ENCODE measurements at places on chromosomes 1 and 21. TPM values are rescaled to one million over a fixed set of nuclear protein-coding genes. Genes with fewer than 3 reads are reported as not detected.

The CNKSR1 gene
- total RNA-seq: 0.52 TPM

- DNase-seq: no peak
Observed at GRCh38 chr21:41350436-41351155, 11.2 kb upstream of the MX2 start.

- DNase-seq: no peak
Observed at GRCh38 chr1:57470036-57470435, 46.2 kb upstream of the DAB1 start.

GRCh38 chr1:204384636-204385352 lies 25.1 kb upstream of the PLEKHA6 start:
- no peak for DNase-seq

GRCh38 chr1:46806196-46807020 lies 7.6 kb downstream of the CYP4B1 start:
- DNase-seq: no peak

- no peak for DNase-seq
Observed at GRCh38 chr1:181508486-181509165, 25.3 kb downstream of the CACNA1E start.

DNA sequence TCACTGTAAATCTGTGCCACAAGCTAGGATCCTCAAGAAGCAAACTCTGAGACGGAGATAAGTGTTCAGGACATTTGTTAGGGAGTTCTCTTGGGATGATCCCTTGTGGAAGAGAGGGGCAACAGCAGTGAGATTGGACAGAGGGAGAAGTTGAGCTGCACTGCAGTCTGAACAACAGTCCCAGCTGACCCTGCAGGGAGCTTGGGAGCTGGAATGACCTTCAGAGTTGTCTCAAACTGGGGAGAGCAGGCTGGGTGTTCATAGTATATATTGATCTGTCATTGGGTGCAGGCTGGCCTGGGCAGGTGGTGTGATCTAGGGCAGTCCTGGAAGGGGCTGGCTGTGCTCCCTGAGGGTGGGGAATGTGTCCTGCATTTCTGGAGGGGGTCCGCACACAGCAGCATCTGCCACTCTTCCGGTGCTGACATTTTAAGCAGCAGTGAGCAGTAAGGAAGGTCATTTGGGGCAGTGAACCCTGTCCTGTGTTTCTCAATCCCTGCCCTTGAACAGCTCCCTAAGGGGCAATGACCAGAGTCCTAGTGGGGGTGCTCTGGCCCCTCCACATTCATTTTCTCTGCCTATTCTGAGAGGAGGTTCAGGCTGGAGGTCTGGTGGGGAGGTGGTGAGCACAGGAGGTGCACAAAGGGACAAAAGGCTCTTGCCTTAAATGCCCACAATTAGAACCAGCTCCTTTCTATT lies 90.2 kb upstream of the PPM1J start:
- DNase-seq: no peak

DNA sequence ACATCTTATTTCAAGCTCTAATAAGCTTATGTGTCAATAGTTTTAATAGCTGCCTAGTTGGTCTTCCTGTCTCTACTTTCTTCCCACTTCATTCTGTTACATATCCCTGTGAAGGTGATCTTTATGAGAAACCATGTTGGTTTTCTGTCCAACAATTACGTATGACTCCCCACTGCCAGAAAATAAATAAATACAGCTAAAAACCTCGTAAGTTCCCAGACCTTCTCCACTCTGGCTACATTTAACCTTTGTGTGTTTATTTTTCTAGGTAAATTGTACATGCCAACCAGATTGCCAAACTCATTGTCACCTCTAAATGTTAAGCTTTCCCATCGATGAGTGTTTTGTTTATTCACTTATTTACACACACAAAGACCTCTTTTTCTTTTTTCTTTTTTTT lies 147.2 kb downstream of the CRB1 start:
- peak; percentile 24 for DNase-seq

- DNase-seq: no peak
Observed at GRCh38 chr1:154869351-154870114, 548 bp downstream of the KCNN3 start.

- DNase-seq: no peak
Observed at GRCh38 chr1:24301785-24302175, 17.4 kb upstream of the GRHL3 start.

DNA sequence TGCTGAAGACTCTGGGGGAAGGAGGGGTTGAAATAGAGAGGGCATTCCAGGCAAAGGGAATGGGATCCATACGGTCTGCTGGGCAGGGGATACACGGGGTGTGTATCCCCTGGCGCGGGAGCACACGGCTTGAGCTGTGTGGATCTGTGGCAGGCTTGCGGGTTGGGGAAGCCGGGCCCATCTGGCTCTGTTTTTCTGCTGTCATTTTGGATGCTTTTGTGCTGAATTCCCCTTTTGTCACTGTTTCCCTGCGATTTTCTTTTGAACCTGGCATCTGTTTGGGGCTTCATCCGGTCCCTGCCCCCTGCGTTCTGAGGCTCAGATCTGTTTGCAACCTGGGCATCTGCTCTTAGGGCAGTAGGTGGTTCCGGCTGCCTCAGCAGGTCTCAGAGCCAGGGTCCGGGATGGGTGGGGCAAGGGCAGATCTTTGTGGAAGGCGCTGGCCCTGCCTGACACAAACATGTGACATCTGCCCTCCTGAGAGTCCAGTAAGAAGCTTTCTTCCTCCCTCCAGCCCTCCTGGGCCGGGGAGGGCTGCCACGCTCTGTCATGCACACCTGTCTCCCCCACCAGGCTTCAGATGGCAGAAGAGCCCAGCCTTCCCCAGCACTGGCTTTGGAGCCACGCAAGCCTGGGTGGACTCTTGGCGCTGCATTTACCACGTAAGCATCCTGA lies 84.0 kb downstream of the IGSF21 start:
- no peak for DNase-seq

- no peak for DNase-seq
Observed at GRCh38 chr1:183642166-183642565, 6.6 kb upstream of the ARPC5 start.

Measured in NCI-H460 (cell line).